Activated CD4-positive, alpha-beta T cell treated with anti-CD3 and anti-CD28 coated beads, Interleukin-2, amount 10 ng/mL, durations not matched to agents 24 days and 14 days (primary cell): ENCODE measurements at places on chromosomes 13 and 19. TPM values are rescaled to one million over a fixed set of nuclear protein-coding genes. Genes with fewer than 3 reads are reported as not detected.
A peak's percentile ranks its signal among the peaks of the same experiment; 100 is the strongest.

Gene SBK2
- total RNA-seq = not detected in 2 replicates

Gene CYP4F2
- total RNA-seq = not detected in 2 replicates

Gene DIRAS1
- 0.16 TPM in 1 of 2 replicates, not detected in the other for total RNA-seq

- H3K27ac ChIP-seq = no peak overlapping the region
- DNase-seq = no peak
- no peak overlapping the region for H3K4me3 ChIP-seq
- H3K4me1 ChIP-seq = no peaks in the 10 kb centered on the region
Measured at GRCh38 chr13:71856548-71857043, 10.4 kb downstream of the DACH1 start.

DNA sequence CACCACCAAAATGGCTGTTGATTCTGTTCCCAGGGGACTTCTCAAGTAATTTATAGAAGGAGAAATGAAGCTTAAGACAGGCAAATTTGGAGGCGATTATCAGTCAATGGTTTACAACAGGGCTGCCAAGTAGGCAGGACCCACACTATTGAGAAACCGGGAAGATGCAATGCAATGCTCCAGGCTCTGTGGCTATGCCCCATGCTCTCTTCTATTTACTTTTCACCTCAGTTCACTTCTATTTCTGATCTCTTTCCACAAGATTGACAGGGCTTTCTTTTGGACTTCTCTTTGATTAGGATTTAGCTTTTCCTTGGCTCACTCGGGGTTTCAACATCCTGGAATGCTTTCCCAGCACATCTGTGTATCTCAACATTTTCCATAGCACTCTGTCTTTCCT, 12.7 kb upstream of the RCBTB2 start:
- DNase-seq = no peak
- no peaks in the 10 kb centered on the region for H3K4me1 ChIP-seq
- H3K27me3 ChIP-seq = peaks cover 55% of the 10 kb centered on the region
- no peak overlapping the region for H3K4me3 ChIP-seq
- no peak overlapping the region for H3K27ac ChIP-seq

DNA sequence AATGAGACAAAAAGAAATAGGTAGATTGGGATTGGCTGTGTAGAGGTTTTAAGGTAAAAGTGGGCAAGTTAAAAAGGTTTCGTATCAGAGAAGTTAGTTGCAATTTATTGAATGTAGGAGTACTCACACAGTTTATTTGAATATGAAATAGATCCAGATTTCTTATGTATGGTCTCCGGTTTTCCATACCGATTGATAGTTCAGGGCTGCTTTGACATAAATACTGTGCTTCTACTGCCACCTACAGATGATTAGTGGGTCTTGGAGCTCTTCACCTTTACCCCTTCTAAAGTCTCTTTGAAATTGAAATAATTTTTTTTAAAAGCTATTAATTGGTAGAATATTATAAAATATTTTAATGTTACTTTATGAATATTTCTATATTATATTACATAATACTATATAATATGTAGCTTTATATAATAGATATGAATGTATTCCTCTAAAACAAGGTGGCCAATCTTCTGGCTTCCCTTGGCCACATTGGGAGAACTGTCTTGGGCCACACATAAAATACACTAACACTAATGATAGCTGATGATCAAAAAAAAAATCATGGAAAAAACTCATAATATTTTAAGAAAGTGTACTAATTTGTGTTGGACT, 7.7 kb upstream of the GPR18 start:
- peaks cover 9% of the 10 kb centered on the region for H3K36me3 ChIP-seq
- peaks cover 43% of the 10 kb centered on the region for H3K4me1 ChIP-seq
- peak overlapping the region; percentile 68 for H3K27ac ChIP-seq
- H3K27me3 ChIP-seq = no peaks in the 10 kb centered on the region
- H3K4me3 ChIP-seq = no peak overlapping the region
- DNase-seq = peak; percentile 78

DNA sequence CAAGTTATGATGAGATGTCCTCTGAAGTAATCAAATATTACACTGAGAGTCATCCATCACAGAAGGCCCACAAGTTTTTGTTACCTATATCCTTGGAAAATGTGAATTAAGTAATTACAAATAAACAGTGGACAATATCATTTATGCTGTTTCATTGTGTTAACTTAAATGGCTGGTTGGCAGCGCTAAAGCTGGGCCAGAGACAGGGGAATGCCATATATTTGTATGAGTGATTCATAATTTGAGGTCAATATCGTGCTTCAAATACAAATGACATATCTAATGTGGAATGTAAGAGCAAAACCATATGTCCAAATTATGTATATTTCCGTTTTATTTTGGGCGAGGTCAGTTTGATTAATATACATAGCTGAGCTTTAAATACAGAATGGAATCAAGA, 1556.2 kb downstream of the SLITRK5 start:
- H3K36me3 ChIP-seq = no peaks in the 10 kb centered on the region
- no peaks in the 10 kb centered on the region for H3K4me1 ChIP-seq
- no peak for DNase-seq
- H3K27ac ChIP-seq = no peak overlapping the region
- no peaks in the 10 kb centered on the region for H3K27me3 ChIP-seq

DNA sequence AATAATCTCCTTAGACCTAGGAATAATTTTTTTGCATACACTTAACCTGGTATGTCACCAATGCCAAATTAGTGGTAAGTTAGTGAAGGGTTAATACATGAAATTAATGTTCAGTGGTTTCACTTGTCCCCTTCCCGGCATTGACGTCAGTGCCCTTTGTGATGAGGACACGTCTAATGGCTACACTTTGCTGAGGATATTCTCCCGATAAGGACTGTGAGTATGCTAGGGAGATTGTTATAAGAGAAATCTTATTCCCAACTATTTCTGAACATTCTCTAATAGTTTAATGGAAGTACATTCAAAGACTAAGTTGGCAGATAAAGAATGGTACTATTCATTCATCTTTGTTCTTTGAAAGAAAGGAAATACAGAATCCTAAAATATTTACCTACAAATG, 102.4 kb downstream of the TNFRSF19 start:
- no peaks in the 10 kb centered on the region for H3K4me1 ChIP-seq
- no peaks in the 10 kb centered on the region for H3K36me3 ChIP-seq
- H3K27ac ChIP-seq = no peak overlapping the region
- no peak overlapping the region for H3K4me3 ChIP-seq
- DNase-seq = no peak

DNA sequence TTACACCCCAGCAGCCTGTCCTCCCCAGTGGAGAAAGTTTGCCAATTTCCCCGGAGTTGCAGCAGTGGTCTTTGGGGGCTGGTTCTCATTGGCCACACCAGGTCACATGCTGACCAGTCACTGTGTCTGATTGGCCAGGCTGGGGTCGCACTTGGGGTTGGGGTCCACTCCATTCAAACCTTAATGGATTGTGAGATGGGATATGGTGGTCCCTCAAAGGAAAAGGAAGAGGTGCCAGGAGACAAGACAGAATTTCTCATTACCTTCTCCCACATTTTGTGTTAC, 3.4 kb downstream of the PPM1N start:
- no peak overlapping the region for H3K27ac ChIP-seq
- H3K4me3 ChIP-seq = no peak overlapping the region
- H3K27me3 ChIP-seq = peaks cover 15% of the 10 kb centered on the region
- no peak for DNase-seq
- peaks cover 8% of the 10 kb centered on the region for H3K36me3 ChIP-seq

GRCh38 chr13:102677122-102677521, 17.7 kb downstream of the METTL21C start:
- peaks cover 17% of the 10 kb centered on the region for H3K4me1 ChIP-seq
- H3K27ac ChIP-seq = no peak overlapping the region
- no peaks in the 10 kb centered on the region for H3K27me3 ChIP-seq
- peaks cover 59% of the 10 kb centered on the region for H3K36me3 ChIP-seq

- H3K4me1 ChIP-seq = no peaks in the 10 kb centered on the region
- no peaks in the 10 kb centered on the region for H3K27me3 ChIP-seq
- no peak for DNase-seq
- no peak overlapping the region for H3K27ac ChIP-seq
- peaks cover 21% of the 10 kb centered on the region for H3K36me3 ChIP-seq
- H3K4me3 ChIP-seq = no peak overlapping the region
Measured at GRCh38 chr19:37564624-37565369, 29.8 kb downstream of the ZNF571 start.

- no peaks in the 10 kb centered on the region for H3K4me1 ChIP-seq
- H3K4me3 ChIP-seq = no peak overlapping the region
- no peak for DNase-seq
- no peaks in the 10 kb centered on the region for H3K36me3 ChIP-seq
Measured at GRCh38 chr13:44465318-44465717, 91.7 kb downstream of the SERP2 start.

GRCh38 chr13:80778297-80778696, 437.4 kb upstream of the SPRY2 start:
- no peaks in the 10 kb centered on the region for H3K36me3 ChIP-seq
- no peaks in the 10 kb centered on the region for H3K27me3 ChIP-seq
- no peaks in the 10 kb centered on the region for H3K4me1 ChIP-seq
- H3K27ac ChIP-seq = no peak overlapping the region
- no peak for DNase-seq

GRCh38 chr19:15680478-15681322, 7.8 kb downstream of the CYP4F12 start:
- DNase-seq = peak; percentile 42
- no peak overlapping the region for H3K27ac ChIP-seq
- no peaks in the 10 kb centered on the region for H3K4me1 ChIP-seq
- H3K4me3 ChIP-seq = no peak overlapping the region
- H3K27me3 ChIP-seq = no peaks in the 10 kb centered on the region
- H3K36me3 ChIP-seq = no peaks in the 10 kb centered on the region

- no peak overlapping the region for H3K4me3 ChIP-seq
- peaks cover 11% of the 10 kb centered on the region for H3K4me1 ChIP-seq
- no peak overlapping the region for H3K27ac ChIP-seq
- no peak for DNase-seq
- H3K27me3 ChIP-seq = peaks cover 59% of the 10 kb centered on the region
- H3K36me3 ChIP-seq = no peaks in the 10 kb centered on the region
Measured at GRCh38 chr13:110571896-110572777, 10.6 kb upstream of the RAB20 start.

DNA sequence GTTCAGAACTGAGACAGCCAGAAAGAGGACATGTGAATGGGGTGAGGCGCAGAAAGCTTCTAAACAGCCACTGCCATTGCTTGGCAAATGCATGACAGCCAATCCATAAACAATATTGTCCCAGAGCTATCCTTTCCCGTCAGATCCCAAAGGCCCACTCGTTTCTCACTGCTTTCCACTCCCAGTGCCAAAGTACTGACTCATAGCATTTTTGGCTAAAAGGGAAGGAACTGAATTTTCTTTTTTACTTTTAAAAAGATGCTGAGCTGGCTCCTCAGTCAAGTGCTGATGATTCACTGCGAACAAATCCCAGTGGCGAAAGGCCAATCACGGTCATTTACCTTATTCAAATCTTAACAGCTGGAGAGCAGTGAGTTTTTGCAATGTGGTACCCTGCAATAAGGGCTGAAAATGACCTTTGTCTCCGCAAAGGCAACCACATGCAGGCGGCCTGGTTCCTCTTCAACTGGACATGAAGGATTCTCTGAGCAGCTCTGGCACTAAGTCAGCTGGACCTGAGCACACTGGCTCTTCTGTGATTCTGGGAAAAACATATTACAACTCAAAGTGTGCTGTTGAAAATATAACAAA, 151.7 kb downstream of the DCLK1 start:
- H3K4me3 ChIP-seq = no peak overlapping the region
- no peaks in the 10 kb centered on the region for H3K36me3 ChIP-seq
- H3K27ac ChIP-seq = no peak overlapping the region
- DNase-seq = no peak
- H3K4me1 ChIP-seq = no peaks in the 10 kb centered on the region

DNA sequence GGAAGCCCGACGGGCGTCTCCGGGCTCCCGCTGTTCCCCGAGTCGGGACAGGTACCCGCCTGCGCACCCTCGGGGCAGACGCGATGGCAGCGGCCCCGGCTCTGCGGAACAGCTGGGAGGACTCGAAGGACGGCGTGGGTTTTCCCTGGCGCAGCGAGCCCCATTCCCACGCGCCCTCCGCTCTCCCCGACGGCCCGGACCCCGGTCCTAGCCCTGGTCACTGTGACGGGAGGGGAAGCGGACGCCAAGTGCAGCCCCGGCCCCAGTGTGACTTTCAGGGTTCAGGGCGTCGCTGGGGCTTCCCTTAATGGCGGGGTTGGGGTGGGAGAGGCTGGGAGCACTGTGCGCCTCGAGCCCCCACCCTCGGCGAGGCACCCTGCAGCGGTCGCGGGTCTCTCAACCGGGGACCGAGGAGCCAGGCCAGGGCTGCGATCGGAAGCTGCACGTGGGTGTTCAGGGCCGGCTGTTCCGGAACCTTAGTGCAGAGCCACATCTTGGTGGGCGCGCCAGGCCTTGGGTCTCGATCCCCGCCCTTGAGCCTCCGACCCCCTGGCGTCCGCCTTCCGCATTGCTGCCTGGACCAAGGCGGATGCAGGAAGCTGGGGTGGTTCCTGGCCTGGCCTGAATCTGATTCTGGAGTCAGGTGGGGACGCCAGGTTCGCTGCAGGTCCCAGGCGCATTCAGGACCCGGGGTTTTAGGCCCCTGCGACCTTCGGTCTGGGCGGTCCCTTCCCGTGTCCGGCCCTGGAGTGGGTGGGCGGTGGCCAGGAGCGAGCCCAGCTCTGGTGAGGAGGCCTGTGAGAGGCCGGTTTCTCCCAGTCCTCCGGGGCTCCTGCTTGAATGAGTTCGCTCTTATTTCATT, 3.5 kb downstream of the LGALS7B start:
- H3K27ac ChIP-seq = no peak overlapping the region
- peaks cover 4% of the 10 kb centered on the region for H3K4me1 ChIP-seq
- no peaks in the 10 kb centered on the region for H3K36me3 ChIP-seq
- H3K27me3 ChIP-seq = peaks cover 9% of the 10 kb centered on the region
- peak overlapping the region; percentile 21 for H3K4me3 ChIP-seq
- DNase-seq = peak; percentile 76

GRCh38 chr19:47661161-47661560, 52.1 kb upstream of the EHD2 start:
- no peak overlapping the region for H3K27ac ChIP-seq
- H3K36me3 ChIP-seq = no peaks in the 10 kb centered on the region
- H3K4me3 ChIP-seq = no peak overlapping the region
- H3K27me3 ChIP-seq = no peaks in the 10 kb centered on the region

DNA sequence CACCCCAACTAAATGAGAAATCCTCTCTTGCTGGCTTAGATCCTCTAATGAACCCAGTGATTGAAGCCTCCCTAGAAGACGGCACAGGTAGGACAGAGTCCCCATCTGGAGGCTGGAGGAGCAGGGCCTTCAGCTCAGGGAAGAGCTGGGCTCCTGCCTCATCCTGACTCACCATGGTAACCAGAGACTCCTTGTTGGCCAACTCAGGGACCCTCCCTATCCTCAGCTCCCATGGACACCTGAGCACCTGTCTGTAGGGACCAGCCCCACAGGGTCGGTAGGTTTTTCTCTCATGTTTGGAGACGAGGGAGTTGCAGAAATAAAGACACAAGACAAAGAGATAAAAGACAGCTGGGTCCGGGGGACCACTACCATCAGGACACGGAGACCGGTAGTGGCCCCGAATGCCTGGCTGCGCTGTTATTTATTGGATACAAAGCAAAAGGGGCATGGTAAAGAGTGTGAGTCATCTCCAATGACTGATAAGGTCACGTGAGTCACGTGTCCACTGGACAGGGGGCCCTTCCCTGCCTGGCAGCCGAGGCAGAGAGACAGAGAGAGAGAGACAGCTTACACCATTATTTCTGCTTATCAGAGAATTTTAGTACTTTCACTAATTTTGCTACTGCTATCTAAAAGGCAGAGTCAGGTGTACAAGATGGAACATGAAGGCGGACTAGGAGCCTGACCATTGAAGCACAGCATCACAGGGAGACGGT, 26.6 kb downstream of the SIGLEC7 start:
- DNase-seq = no peak
- H3K4me1 ChIP-seq = peaks cover 26% of the 10 kb centered on the region
- no peak overlapping the region for H3K27ac ChIP-seq

- no peaks in the 10 kb centered on the region for H3K27me3 ChIP-seq
- peaks cover 53% of the 10 kb centered on the region for H3K36me3 ChIP-seq
- H3K27ac ChIP-seq = peak overlapping the region; percentile 78
- H3K4me1 ChIP-seq = peaks cover 30% of the 10 kb centered on the region
- peak; percentile 87 for DNase-seq
Measured at GRCh38 chr19:42092350-42092749, 16.4 kb downstream of the ZNF574 start.
